ENCODE measurements at places on chromosomes 7 and 10.
A peak's percentile ranks its signal among the peaks of the same experiment; 100 is the strongest.

DNA sequence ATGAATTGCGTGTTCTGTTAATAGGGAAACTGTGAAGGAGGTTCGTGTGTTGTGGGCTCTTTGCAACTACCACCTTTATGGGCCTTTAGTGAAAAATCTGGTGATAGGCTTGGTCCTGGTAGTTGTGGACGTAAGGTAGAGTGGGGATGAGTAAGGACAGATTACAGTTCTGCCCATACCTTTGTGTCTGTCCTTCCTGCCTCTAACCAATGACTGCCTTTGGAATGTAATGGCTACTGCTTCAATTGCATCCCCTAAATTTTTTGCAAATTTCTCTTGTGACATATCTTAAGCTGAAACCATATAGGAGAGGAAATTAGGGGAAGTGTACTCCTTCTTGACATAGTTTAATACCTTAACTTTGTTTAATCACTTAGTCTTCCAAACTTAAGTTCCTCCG lies 82.3 kb downstream of the ADK start:
- no peak for DNase-seq

- no peak for DNase-seq
Observed at GRCh38 chr7:130189343-130189742, 15.9 kb downstream of the TMEM209 start.

- DNase-seq: no peak
Observed at GRCh38 chr7:45890902-45891461, 2.7 kb downstream of the IGFBP1 start.

DNA sequence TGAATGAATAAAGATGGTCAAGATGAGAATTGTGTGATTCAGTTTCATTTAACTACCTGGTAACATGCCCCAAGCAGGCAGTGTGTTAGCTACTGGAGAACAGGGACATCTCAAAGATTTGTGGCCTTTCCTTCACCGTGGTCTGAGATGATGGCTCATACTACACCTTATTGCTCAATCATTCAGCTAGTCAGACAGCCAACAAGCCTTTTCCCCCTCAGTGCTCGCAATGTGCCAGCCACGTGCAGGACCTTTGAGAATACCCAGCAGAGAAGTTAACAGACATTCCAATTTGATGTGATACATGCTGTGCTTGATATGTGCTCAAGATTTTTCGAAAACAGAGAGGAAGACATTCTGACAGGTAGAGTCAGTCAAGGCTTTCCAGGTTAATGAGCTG lies 562.8 kb downstream of the SUGCT start:
- DNase-seq: no peak

DNA sequence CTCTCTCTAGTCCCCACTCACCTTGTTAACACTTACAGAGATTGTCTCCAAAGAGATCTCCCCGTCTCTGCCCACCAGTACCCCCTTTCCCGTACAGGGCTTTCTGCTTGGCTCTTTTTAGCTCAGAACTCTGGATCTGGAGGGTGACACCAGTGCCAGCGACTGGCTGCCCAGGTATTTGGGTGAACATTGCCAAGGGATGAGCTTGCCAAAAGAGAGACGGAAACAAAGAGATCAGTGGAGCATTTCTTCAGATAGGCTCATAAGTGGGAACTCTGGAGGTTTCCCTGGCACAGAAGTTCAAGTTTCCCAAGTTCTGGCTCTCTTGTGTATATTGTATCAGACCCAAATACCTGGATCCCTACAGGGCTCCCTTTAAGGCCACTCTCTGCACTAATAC lies 30.0 kb downstream of the STRIP2 start:
- DNase-seq: no peak

DNA sequence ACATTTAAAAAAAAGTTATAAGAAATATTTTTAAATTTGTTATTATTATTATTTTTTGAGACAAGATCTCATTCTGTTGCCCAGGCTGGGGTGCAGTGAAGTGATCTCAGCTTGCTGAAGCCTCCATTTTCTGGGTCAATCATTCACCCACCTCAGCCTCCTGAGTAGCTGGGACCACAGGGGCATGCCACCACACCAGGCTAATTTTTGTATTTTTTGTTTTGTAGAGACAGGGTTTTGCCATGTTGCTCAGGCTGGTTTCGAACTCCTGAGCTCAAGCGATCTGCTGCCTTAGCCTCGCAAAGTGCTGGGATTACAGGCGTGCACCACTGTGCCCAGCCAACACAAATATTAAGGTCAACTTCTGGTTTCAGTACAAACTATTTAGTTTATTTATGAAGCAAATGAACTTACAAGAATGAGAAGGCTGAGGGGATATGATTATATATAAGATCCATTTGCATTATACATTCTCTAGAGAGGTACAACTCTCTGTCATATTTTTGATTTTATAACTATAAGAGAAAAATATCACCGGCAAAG lies 45.9 kb upstream of the FAM133B start:
- no peak for DNase-seq

DNA sequence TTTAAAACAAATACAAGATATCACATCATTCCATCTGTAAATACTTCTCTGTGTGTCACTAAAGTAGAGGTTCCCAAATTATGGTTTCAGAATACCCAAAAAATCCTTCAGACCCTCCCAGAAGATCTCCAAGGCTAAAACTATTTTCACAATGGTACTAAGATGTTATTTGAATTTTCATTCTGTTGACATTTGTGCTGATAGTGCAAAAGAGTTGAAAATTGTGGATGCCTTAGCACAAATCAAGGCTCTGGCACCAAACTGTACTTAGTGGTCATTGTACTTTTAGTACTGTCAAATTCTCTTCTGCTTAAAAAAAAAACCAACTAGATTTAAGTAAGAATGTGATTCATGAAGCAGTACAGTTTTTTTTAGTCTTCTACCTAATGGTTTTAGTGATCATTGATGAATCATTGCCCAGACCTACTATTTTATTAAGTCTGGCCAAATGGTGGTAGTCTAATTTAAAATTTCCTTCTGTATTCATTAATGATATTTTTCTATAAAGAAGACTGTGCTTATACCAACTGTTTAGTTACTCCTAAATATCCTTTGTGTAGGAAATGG lies 50.5 kb downstream of the TPST1 start:
- no peak for DNase-seq

- peak; percentile 31 for DNase-seq
Observed at GRCh38 chr7:142463401-142463850, 205.6 kb upstream of the PRSS58 start.

- DNase-seq: no peak
Observed at GRCh38 chr7:22231806-22232205, 125.1 kb downstream of the RAPGEF5 start.

DNA sequence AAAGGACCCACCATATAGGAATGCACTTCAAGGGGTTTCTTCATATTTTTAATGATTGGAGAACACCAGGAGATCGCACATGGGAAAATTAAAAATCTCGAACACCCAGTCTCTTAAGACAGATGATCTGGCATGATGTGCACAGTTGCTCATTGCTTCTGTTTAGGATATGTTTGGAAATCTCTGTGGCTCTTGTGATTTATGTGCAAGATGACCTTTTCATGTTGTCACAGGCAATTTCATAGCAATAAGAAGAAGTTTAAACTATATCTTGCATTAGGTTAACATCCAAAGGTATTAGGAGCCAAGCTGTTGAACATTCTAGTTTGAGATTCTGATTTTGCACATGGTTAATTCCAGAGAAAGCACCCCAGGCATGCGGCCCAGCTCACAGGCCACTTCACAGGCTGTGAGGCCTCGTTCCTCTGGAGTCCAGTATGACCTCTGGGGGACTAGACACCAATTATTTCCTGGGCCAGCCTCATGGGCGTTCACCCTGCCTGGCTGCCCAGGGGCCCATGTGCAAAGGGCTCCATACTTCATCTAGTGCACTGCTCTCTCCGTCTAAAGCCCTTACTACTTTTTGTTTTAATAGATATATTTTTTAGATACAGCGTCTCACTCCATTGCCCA lies 28.4 kb downstream of the CAMK1D start:
- no peak for DNase-seq

GRCh38 chr7:35749556-35749955 lies 51.3 kb upstream of the SEPTIN7 start:
- no peak for DNase-seq

DNA sequence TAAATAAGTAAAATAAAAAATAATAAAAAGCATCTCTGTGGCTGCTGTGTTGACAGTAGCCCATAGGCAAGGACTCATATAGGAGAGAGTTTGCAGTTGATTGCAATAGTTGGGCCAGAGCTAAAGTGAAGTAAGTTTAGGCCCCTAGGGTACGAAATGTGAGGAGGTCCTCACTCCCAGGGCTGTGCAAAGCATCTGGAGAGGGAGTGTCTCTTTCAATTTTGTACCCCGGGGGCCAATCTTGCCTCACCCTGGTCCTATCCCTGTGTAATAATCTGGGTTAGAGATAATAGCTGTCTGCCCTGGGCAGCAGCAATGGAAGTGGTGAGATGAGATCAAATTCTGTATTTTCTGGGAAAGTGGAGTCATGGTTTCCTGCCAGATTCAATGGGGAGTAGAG lies 365.7 kb downstream of the GATA3 start:
- DNase-seq: no peak

- DNase-seq: no peak
Observed at GRCh38 chr7:73560109-73560835, 2.8 kb upstream of the BCL7B start.

DNA sequence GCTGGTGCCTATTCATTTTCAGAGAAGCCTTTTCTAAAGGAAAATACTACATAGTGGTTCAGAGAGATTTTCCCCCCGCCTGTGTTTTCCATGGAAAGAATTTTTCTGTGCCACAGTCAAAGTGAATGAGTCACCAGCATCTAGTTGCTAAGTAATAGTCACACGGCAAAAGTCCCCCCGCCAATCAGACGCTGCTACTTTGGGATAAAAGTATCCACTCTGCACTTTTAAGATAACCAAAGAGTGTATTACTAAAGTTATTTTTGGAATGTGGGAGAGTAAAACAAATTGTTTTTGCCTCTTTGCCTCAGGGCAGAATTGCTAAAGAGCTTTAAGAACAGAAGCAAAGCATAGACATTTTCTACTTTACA lies 23.5 kb downstream of the ABLIM1 start:
- DNase-seq: no peak

GRCh38 chr7:45031829-45032228 lies 31.8 kb downstream of the CCM2 start:
- DNase-seq: no peak

DNA sequence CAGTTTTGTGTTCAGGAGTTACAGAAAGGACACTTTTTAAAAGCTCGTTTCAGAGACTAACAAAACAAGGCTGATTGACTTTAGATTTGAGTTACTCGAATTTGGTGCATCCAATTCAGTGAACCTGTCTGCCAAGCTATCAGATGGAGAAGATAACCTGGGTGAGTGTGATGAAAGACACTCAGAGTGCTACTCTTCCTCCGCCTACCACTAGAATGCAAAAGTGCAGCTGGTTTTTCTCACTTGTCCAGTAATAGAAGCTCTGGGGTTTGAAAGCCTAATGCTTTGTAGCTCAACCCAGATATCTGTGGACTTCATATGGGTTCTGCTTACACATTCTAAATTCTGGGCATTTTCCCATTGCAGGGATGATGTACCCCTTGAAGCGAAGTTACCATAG lies 82.8 kb upstream of the NPY start:
- no peak for DNase-seq

- DNase-seq: no peak
Observed at GRCh38 chr7:131882321-131882720, 325.9 kb upstream of the PODXL start.

- DNase-seq: no peak
Observed at GRCh38 chr7:131074585-131074984, 253.1 kb upstream of the MKLN1 start.

GRCh38 chr7:140653319-140654108 lies 12.9 kb upstream of the DENND2A start:
- peak; percentile 42 for DNase-seq

GRCh38 chr10:113958631-113959382 lies 84.9 kb upstream of the ADRB1 start:
- peak; percentile 30 for DNase-seq

- no peak for DNase-seq
Observed at GRCh38 chr10:121130382-121130781, 279.2 kb downstream of the WDR11 start.

DNA sequence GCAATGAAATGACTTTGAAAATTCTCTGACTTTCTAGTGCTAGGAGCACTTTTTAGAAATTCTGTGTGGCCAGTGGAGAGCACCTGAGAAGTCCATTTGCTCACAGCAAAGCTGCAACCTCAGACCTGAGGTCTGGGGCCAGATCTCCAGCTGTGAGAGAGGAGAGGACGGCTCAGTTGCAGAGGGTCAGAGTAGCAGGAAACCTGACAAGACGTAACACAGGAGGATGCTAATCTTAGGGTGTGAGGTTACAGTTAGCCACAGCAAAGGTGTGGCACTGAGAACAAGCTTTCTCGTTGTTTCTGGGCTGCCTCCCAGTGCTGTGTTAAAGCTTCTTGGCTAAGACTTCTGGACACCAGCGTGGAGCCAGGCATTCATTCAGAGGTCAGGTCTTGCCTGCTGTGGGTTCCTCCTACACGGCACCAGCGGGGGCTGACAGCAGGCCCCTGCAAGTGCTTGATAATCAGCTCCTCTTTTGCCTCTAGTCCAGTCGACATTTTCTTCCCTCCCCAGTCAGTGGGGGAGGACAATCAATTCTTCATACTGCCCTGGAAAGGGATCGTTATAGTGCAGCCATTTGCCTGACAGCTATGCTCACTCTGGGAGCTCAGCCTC lies 435.4 kb upstream of the DPP6 start:
- no peak for DNase-seq

GRCh38 chr7:47826754-47827153 lies 121.5 kb downstream of the PKD1L1 start:
- DNase-seq: no peak

- DNase-seq: no peak
Observed at GRCh38 chr7:40374575-40374974, 239.8 kb downstream of the SUGCT start.

GRCh38 chr10:30185916-30186315 lies 126.5 kb upstream of the JCAD start:
- no peak for DNase-seq

GRCh38 chr7:101578552-101578951 lies 50.5 kb downstream of the MYL10 start:
- no peak for DNase-seq

- DNase-seq: no peak
Observed at GRCh38 chr10:121721257-121721656, 123.0 kb upstream of the FGFR2 start.

- DNase-seq: no peak
Observed at GRCh38 chr7:3197567-3198213, 103.4 kb upstream of the SDK1 start.

- no peak for DNase-seq
Observed at GRCh38 chr7:111229181-111229740, 138.3 kb downstream of the LRRN3 start.

DNA sequence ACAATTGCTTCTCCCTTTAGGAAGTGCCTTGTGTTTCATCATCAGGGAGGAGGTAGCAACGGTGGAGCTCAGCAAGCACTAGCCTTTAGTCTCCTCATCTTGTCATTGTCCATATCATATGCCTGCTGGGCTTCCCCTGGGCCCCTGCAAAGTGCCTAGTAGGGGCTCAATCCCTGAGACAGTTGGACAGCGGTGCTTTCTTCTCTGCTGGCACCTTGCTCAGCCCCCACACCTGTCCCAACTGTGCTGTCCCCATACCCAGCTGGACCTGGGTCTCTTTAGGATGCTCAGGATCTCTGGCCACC lies 5.5 kb downstream of the SMARCD3 start:
- DNase-seq: no peak

Measured in stimulated activated CD4-positive, alpha-beta T cell treated with anti-CD3 and anti-CD28 coated beads, Interleukin-4, amount 100 ng/mL, for 24 hours (primary cell).